Muscle of leg (tissue), 16 donors: ENCODE measurements at places on chromosomes 5 and 9.

DNA sequence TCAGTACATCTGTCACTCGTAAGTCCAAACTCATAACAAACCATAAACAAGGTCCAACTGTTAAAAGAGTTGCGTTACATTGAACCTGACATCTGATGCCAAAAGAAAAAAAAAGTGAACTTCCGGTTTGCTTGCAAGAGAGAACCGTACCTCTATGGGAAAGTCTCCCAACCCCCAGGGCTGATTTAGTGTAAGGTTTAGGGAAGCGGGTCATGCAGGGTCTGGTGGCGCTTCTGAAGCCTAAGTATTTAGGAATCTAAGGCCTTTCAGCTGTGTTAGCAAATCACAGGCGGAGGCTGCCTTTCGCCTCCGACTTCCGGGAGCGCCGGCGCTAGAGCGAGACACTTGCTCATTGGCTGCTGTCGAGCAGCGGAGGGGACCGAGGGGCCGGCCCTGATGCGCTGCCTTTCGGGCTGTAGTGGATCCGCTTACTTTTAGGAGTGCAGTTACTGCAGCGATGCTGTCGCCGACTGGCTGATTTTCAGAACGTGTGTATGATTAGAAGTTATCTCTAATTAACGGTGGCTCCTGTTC is 12.0 kb upstream of the GNPDA1 start:
- peak; percentile 96 for DNase-seq

GRCh38 chr5:60494635-60495034 is 205.3 kb downstream of the DEPDC1B start:
- DNase-seq = no peak

GRCh38 chr9:115469841-115470240 is 351.9 kb upstream of the TNC start:
- DNase-seq = peak; percentile 44

DNA sequence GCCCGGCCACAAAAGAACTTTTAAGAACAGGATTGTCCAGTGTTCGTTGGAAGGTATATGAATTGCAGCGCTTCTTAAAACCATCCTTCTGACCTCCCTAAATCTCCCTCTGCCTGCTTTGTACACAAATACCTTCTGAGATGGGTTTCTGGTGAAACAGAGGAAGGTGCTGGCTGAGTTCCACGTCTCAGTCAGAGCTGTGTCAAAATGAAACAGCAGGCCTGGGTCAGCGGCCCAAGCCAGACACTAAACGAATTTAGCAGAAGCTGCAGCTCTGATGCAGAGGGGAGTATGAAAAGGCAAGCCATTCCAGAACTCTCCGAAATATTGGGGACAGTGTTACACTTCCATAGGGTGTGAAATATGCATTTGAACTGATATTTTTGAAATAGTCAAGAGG is 37.8 kb upstream of the CRB2 start:
- DNase-seq = peak; percentile 85

GRCh38 chr9:85484235-85484634 is 257.5 kb downstream of the AGTPBP1 start:
- DNase-seq = no peak

GRCh38 chr5:60445921-60446320 is 254.0 kb downstream of the DEPDC1B start:
- no peak for DNase-seq

GRCh38 chr5:30401479-30402058 is 791.9 kb upstream of the CDH6 start:
- peak; percentile 5 for DNase-seq

GRCh38 chr9:136316896-136317676 is 10.3 kb upstream of the GPSM1 start:
- DNase-seq = no peak

GRCh38 chr9:8486095-8486494 is 686.5 kb upstream of the DMAC1 start:
- DNase-seq = peak; percentile 32

GRCh38 chr5:74938250-74938933 is 72.2 kb upstream of the FAM169A start:
- no peak for DNase-seq

GRCh38 chr5:135012033-135012588 is 21.9 kb downstream of the PITX1 start:
- DNase-seq = no peak

GRCh38 chr5:133196441-133197085 is 144.8 kb downstream of the HSPA4 start:
- DNase-seq = peak; percentile 8

- peak; percentile 48 for DNase-seq
Measured at GRCh38 chr9:85527331-85528020, 214.3 kb downstream of the AGTPBP1 start.

GRCh38 chr9:38362852-38363588 is 29.5 kb upstream of the ALDH1B1 start:
- peak; percentile 89 for DNase-seq
